ENCODE measurements at places on chromosomes 1 and 21.

DNA sequence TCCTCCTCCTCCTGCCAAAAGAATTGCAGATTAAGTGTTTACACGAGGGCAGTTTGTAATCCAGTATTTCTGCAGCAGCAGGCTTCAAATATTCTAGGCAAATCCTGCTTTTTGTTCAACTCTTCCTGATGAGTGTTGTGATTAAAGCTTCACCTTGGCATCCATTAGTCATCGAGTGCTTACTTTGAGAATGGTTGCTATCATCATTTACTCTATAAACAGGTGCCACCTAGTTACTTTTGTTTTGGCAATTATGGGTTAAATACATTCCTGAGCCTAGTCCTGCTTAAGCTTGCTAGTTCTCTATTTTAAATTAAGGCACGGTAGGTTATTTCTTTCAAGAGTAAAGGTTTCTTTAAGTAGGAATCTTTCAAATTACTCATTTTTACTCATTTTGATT is 20.3 kb downstream of the PDC start:
- DNase-seq, result no peak

DNA sequence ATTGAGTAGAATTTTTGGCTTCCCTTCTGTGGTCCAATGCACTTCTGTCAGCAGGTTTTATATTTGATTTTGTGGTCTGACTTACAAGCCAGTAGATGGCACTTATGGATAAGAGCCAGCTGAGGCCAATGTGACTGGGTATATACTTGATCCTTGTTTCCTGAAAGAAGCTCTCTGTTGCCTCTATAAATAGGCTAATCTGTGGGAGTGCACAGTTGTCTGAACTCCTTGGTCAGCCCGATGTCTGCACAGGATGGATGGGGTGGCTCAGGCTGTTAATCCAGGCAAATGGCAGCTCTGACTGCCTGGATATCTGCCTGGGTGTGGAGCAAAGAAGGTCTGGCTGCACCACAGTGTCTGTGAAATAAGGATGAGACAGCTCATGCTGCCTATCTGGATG is 1183.7 kb upstream of the PRMT6 start:
- DNase-seq, result no peak

- DNase-seq, result no peak
Measured at GRCh38 chr21:38631676-38632075, 133.4 kb upstream of the ERG start.

GRCh38 chr1:193060406-193060805 is 994 bp downstream of the RO60 start:
- no peak for DNase-seq

DNA sequence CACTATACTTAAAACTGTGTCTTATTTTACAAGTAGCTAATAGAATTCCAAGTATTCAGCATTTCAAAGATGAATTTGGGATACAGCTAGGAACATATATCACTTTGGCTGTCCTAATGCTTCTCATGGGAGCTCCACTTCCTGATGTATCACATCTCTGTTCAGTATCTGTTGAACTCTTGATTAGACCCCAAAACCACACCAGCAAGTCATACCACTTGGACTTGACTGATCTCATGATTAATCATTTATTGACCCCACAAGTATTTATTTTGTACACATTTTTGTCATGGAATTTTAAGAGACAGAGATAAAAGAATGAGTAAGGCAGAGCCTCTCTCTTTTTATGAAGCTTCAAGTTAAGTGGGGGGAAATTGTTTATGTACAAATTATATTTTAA is 30.0 kb downstream of the TMPRSS15 start:
- no peak for DNase-seq

- DNase-seq, result no peak
Measured at GRCh38 chr1:223456747-223457146, 63.5 kb downstream of the CCDC185 start.

- DNase-seq, result no peak
Measured at GRCh38 chr1:42861014-42861399, 14.6 kb downstream of the ZNF691 start.

DNA sequence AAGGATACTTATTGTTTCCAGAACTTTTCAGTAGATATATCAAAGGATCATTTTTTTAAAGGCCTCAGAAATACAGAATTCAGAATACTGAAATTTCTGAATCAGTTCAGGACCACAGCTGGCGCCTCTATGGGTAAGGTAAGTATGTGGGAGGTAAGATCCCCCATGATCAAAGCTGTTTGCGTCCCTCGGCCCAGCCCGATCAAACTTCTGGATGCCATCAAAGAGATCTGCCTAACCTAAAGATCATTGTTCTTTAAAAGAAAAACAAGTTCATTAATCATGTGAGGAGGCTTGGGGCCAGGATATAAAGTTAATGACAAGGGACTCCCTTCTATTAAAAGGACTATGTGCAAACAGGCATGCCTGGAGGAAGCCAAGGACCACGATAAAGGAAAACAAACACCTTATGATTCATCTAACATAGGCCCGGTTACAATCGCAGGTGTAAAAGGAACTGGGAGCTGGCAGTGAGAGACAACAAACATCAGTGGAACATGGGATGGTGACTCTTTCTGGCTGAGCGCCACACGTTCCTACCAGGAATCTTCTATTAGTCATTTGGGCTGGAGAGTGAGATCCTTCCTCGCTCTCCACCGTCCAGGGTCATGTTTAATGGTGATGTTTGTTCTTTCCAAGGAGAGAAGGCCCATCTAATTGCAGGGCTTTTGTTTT is 2.8 kb upstream of the BACE2 start:
- DNase-seq, result no peak

GRCh38 chr1:180311011-180311730 is 81.1 kb downstream of the LHX4 start:
- DNase-seq, result no peak

GRCh38 chr21:45847870-45848269 is 133.7 kb upstream of the COL6A1 start:
- DNase-seq, result no peak

DNA sequence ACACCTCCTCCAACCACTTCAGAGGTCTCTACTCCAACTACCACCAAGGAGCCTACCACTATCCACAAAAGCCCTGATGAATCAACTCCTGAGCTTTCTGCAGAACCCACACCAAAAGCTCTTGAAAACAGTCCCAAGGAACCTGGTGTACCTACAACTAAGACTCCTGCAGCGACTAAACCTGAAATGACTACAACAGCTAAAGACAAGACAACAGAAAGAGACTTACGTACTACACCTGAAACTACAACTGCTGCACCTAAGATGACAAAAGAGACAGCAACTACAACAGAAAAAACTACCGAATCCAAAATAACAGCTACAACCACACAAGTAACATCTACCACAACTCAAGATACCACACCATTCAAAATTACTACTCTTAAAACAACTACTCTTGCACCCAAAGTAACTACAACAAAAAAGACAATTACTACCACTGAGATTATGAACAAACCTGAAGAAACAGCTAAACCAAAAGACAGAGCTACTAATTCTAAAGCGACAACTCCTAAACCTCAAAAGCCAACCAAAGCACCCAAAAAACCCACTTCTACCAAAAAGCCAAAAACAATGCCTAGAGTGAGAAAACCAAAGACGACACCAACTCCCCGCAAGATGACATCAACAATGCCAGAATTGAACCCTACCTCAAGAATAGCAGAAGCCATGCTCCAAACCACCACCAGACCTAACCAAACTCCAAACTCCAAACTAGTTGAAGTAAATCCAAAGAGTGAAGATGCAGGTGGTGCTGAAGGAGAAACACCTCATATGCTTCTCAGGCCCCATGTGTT is 66.6 kb downstream of the TPR start:
- no peak for DNase-seq

DNA sequence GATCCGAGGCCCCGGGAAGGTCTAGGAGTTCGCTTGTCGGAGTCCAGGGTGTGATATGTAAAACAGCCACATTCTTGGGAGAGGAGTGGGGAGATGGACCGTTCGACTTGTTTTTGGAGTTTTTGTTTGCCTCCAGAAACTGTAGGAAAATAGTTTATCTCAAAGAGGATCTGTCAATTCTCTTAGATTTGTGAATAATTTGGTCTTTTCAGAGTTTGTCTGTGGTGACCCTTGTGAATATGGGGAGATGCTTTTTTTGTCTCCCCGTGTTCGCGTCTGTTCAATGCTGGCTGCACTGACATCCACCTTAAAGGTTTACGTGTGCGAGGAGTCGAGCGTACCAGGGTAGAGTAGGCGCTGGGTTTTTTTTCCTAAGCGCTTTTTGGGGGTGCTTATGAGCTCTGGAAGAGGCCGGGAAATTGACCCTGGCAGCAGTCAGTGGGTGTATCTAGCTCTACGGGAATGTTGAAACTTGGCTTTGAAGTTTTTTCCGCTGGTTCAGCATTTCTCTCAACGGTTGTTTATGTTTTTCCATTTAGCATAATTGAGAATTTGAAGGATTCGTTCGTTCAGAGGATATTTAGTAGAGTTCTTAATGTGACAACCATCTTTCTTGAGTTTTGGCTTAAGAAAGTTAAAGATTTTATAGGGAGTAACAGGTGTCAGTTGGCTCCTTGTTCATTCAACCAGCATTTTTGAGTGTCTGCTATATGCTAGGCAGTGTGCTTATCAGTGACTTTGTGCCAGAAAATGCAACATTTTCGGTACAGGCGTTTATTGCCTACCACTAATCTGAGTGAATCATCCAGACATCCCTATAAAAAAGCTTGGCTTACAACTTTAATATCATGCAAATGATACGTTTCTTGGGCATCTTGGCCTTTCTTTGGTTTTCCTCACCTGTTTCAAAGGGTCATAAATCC is 1.2 kb downstream of the SZRD1 start:
- DNase-seq, result no peak

- DNase-seq, result no peak
Measured at GRCh38 chr1:40183055-40183710, 22.0 kb downstream of the RLF start.

- no peak for DNase-seq
Measured at GRCh38 chr1:100359139-100359538, 6.8 kb downstream of the CDC14A start.

DNA sequence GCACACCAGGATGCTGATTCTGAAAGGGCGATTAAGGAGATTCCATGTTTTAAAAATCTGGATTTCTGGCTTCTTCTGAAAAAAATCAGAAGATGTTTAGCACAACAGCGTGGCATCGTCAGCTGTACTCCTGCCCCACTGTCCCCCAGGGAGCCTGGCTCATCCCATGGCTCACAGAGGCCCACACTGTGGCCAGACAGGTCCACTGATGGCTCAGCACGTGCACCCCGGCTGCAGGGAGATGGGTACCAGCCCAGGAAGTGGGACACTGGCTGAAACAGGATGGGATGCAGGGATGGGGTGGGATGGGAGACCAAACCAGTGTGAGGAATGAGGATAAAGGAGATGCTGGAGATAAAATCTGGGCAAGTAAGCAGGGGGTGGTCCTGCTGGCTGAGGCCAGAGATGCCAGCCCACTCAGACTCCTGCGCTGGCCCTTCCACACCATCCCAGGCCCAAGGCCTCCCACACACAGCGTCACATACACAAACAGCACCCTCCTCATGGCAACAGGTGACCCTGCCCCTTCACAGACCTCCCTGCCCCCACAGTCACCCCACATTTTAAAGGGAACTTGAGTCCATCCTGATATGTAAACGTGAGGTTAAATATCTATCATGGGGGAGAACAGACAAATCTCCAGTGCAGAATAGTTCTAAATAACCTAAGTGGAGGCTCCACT is 23.9 kb upstream of the SAMD11 start:
- no peak for DNase-seq

GRCh38 chr1:58430421-58431275 is 115.9 kb downstream of the OMA1 start:
- no peak for DNase-seq
